Chondrocyte (in vitro differentiated cells): ENCODE measurements at places on chromosomes 2 and 18. TPM values are rescaled to one million over a fixed set of nuclear protein-coding genes. Genes with fewer than 3 reads are reported as not detected.

The C2orf76 gene
- total RNA-seq: 9.6 to 13.6 TPM (median 11.0 TPM) in 3 replicates

The DYNAP gene
- not detected in 3 replicates for total RNA-seq

The NTSR2 gene
- not detected in 3 replicates for total RNA-seq

The SNRPD1 gene
- total RNA-seq: 27.5 to 53.6 TPM (median 33.7 TPM) in 3 replicates

The IFIH1 gene
- total RNA-seq: 1.8 to 4.2 TPM (median 2.1 TPM) in 3 replicates

The C2orf72 gene
- total RNA-seq: 0.12 to 1.3 TPM (median 1.00 TPM) in 3 replicates

The PAX8 gene
- 0.29 TPM in 1 of 3 replicates, not detected in the others for total RNA-seq

The UGT1A3 gene
- total RNA-seq: not detected in 3 replicates

The SMYD1 gene
- not detected in 3 replicates for total RNA-seq

The CERKL gene
- not detected in 3 replicates for total RNA-seq

The ADRA2B gene
- 0.07 TPM in 1 of 3 replicates, not detected in the others for total RNA-seq

The MROH2A gene
- not detected in 3 replicates for total RNA-seq

The TMEM131 gene
- 31.0 to 31.7 TPM (median 31.4 TPM) in 3 replicates for total RNA-seq

The CRYBA2 gene
- total RNA-seq: not detected in 3 replicates

The GAREM1 gene
- 6.2 to 7.7 TPM (median 6.3 TPM) in 3 replicates for total RNA-seq

The STRN gene
- total RNA-seq: 22.7 to 27.5 TPM (median 25.3 TPM) in 3 replicates

The RAPGEF4 gene
- total RNA-seq: 0.54 to 2.3 TPM (median 0.57 TPM) in 3 replicates

The PID1 gene
- 0.95 to 1.8 TPM (median 1.8 TPM) in 3 replicates for total RNA-seq

The CRIM1 gene
- 99.5 to 194 TPM (median 184 TPM) in 3 replicates for total RNA-seq

The SERPINB3 gene
- total RNA-seq: not detected in 3 replicates

The CHRNG gene
- total RNA-seq: not detected in 3 replicates

The GALNT14 gene
- total RNA-seq: 0.70 to 17.8 TPM (median 16.2 TPM) in 3 replicates

The COL3A1 gene
- 7,827 to 10,007 TPM (median 8,099 TPM) in 3 replicates for total RNA-seq

The SIGLEC15 gene
- total RNA-seq: 0.41 to 0.85 TPM (median 0.72 TPM) in 3 replicates

The BMP10 gene
- not detected in 3 replicates for total RNA-seq

The HES6 gene
- total RNA-seq: 16.2 to 33.3 TPM (median 16.5 TPM) in 3 replicates

The IL1F10 gene
- not detected in 3 replicates for total RNA-seq

The KHK gene
- 1.2 to 1.9 TPM (median 1.3 TPM) in 3 replicates for total RNA-seq

The DSG4 gene
- not detected in 3 replicates for total RNA-seq

The CYBRD1 gene
- total RNA-seq: 84.5 to 139 TPM (median 88.5 TPM) in 3 replicates

The STK36 gene
- total RNA-seq: 42.1 to 63.2 TPM (median 42.7 TPM) in 3 replicates

The GKN1 gene
- total RNA-seq: 0.37 TPM in 1 of 3 replicates, not detected in the others

The ATP5MC3 gene
- total RNA-seq: 143 to 205 TPM (median 148 TPM) in 3 replicates

The VSNL1 gene
- not detected in 3 replicates for total RNA-seq

The DNAJC5G gene
- not detected in 3 replicates for total RNA-seq
